ENCODE measurements at places on chromosomes 5 and 9. TPM values are rescaled to one million over a fixed set of nuclear protein-coding genes. Genes with fewer than 3 reads are reported as not detected.

GRCh38 chr5:156595132-156595787 lies 254.8 kb upstream of the PPP1R2B start:
- no peak overlapping the region for H3K4me3 ChIP-seq
- H3K4me1 ChIP-seq = no peaks in the 10 kb centered on the region
- no peaks in the 10 kb centered on the region for H3K36me3 ChIP-seq
- H3K27ac ChIP-seq = no peak overlapping the region
- H3K27me3 ChIP-seq = peaks cover 12% of the 10 kb centered on the region

- DNase-seq = no peak
- H3K4me1 ChIP-seq = no peaks in the 10 kb centered on the region
- no peak overlapping the region for H3K27ac ChIP-seq
Observed at GRCh38 chr5:66633754-66634153, 37.6 kb downstream of the MAST4 start.

SVEP1 gene
- not detected for total RNA-seq

DNA sequence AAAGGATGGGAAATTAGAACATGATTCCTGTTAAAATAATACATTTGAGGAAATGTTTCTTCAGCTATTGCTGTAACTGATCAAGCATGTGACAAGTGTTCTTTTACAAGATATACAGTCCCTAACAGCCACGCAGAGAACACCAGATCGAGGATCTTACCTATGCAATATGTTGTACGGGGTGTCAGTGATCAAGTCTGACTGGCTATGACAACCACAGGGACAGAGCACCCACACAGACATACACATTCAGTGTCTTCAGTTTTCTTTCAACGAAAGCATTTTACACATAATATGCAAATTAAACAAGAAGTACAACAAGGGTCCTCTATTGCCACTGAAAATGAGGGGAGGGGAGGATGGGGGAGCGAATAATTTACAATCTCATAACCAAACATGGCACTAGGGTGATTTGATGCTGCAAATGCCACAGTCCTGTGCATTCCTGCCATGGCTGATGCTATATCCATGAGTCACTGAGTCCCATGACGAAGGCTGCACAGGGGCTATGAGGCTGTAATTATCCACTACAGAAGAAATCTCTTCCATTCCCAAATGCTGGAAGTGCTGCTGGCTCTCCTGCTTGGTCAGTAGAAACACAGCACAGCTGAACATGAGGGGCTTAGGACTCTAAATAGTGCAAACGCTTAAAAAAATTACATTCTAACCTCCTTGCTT lies 118.2 kb downstream of the KLHL3 start:
- no peak for DNase-seq
- no peaks in the 10 kb centered on the region for H3K36me3 ChIP-seq
- no peak overlapping the region for H3K27ac ChIP-seq
- no peak overlapping the region for H3K4me3 ChIP-seq
- H3K27me3 ChIP-seq = no peaks in the 10 kb centered on the region

GRCh38 chr9:84404095-84404686 lies 63.6 kb upstream of the SLC28A3 start:
- H3K36me3 ChIP-seq = no peaks in the 10 kb centered on the region
- no peak overlapping the region for H3K4me3 ChIP-seq
- no peaks in the 10 kb centered on the region for H3K4me1 ChIP-seq
- H3K27me3 ChIP-seq = no peaks in the 10 kb centered on the region

DNA sequence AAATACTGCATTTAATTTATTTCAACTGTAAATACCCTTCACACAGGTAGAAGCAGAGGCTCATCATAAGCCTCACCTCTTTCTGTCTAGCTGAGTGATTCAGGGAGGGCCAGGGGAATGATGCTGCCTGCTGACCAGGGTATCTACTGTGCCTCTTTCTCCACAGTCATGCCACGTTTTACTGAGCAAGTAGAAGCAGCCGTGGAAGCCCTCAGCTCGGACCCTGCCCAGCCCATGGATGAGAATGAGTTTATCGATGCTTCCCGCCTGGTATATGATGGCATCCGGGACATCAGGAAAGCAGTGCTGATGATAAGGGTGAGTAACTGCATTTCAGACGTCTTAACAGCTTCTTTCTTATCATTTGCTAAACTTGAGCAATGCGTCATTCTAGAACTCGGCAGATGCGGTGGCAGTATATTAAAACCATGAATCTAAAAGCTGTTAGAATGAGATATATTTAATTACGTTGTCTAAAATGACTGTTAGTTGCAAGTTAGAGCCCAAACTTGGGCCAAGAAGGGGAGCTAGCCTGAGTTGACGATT lies 50.0 kb upstream of the LRRTM2 start:
- H3K4me3 ChIP-seq = no peak overlapping the region
- H3K4me1 ChIP-seq = no peaks in the 10 kb centered on the region
- H3K36me3 ChIP-seq = peaks cover 7% of the 10 kb centered on the region
- no peak for DNase-seq

DNA sequence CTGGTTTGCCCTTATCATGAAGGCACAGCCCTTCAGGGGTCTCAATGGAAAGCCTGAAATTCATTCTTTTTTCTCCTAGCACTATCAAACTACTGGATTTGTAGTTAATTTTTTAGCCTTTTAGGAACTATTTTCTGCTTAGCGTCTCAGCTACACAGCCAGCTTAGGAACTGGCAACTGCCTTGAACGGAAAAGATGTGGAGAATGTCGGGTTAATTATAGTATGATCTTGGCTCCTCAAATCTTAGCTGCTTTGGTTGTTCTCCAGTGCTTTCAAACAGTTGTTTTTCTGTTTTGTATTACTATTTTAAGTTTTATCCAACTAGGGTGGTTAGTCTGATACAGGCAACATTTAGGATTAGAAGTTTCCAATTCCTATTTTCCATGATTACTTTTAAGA lies 44.1 kb downstream of the CCNH start:
- no peak for DNase-seq
- no peaks in the 10 kb centered on the region for H3K27me3 ChIP-seq
- H3K36me3 ChIP-seq = peaks cover 23% of the 10 kb centered on the region
- H3K4me3 ChIP-seq = no peak overlapping the region
- no peak overlapping the region for H3K27ac ChIP-seq

DNA sequence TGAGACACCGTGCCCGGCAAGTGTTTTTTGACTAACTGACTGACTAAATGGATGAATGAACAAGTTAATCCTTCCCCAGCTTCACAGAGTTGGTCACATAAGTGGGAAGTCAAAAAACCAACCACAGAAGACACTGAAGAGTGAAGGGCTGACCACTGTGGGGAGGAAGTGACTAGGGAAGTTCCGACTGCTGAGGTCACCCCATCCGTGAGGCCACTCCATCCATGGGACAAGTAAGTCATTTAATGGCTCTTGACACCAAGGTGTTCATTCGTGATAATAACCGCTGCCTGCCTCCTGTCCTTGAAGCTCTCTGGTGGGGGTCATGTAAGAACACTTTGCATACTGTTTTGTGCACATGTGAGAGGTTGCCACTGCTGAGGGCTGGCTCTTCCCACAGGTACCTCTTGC lies 22.2 kb upstream of the CXCL14 start:
- no peak overlapping the region for H3K4me3 ChIP-seq
- H3K27me3 ChIP-seq = peaks cover 2% of the 10 kb centered on the region
- H3K36me3 ChIP-seq = no peaks in the 10 kb centered on the region
- no peak for DNase-seq
- no peak overlapping the region for H3K27ac ChIP-seq

DNA sequence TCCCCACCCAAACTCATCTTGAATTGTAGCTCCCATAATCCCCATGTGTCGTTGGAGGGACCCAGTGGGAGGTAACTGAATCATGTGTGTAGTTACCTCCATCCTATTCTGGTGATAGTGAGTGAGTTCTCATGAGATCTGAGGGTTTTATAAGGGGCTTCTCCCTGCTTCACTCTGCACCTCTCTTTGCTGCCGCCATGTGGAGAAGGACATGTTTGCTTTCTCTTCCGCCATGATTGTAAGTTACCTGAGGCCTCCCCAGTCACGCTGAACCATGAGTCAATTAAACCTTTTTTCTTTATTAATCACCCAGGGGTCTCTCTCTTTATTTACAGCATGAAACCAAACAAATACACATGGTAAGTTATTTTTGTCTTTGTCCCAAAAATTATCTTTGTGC lies 726.1 kb downstream of the CDH18 start:
- H3K36me3 ChIP-seq = no peaks in the 10 kb centered on the region
- H3K4me1 ChIP-seq = no peaks in the 10 kb centered on the region
- DNase-seq = no peak
- H3K27ac ChIP-seq = no peak overlapping the region
- H3K4me3 ChIP-seq = no peak overlapping the region

DNA sequence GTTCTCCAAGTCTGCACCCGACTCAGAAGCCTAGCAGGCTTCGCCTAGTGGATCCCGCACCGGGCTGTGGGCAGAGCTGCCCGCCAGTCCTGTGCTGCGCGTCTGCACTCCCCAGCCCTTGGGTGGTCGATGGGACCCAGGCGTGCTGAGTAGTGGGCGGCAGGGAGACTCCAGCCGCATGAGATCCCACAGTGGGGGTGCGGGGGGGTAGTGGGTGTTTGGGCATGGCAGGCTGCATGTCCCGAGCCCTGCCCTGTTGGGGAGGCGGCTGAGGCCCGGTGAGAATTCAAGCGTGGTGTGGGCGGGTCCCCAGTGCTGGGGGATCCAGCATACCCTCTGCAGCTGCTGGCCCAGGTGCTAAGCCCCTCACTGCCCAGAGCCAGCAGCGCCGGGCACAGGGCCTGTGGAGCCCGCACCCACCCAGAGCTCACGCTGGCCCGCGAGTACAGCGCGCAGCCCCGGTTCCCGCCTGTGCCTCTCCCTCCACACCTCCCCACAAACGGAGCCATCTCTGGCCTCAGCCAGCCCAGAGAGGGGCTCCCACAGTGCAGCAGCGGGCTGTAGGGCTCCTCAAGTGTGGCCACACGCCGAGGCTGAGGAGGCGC lies 53.9 kb upstream of the BNC2 start:
- H3K4me1 ChIP-seq = no peaks in the 10 kb centered on the region
- no peaks in the 10 kb centered on the region for H3K36me3 ChIP-seq
- H3K27me3 ChIP-seq = no peaks in the 10 kb centered on the region
- no peak overlapping the region for H3K4me3 ChIP-seq
- DNase-seq = no peak

DNA sequence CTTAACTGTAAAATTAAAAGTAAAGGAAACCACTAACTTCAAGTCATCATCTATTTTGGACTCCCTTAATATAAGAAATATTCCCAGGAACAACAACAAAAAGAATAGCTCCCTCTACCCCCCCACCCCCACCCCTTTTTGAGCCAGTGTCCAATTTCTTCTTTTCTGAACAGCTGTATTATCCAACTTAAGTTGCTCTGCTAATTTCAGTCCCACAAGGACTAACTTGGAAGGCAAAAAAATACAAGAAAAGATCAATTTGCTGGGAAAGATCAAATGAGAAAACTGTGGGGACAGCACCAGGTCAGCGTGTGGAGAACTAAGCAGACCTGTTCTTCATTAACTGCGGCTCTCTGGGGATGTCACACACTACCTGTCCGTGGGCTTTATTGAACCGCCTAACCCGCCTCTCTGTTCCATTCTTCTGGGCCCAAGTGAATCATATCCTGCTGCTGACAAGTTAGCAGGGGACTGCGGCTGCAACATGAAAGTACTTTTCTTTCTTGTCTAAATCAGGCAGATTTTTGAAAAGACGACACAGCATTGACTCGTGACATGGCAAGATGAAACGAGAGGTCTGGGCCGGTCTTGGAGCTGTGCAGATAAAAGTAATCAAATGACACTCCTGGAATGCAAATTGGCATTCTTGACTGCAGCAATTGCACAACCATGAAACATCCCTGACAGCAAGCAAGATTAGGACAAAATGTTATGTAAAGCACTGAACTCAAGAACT lies 2.7 kb downstream of the BNC2 start:
- no peaks in the 10 kb centered on the region for H3K36me3 ChIP-seq
- H3K27me3 ChIP-seq = peaks cover 25% of the 10 kb centered on the region
- H3K27ac ChIP-seq = no peak overlapping the region
- peaks cover 2% of the 10 kb centered on the region for H3K4me1 ChIP-seq

C5orf52 gene
- not detected for total RNA-seq

- H3K4me1 ChIP-seq = no peaks in the 10 kb centered on the region
- H3K36me3 ChIP-seq = no peaks in the 10 kb centered on the region
- no peak overlapping the region for H3K27ac ChIP-seq
- no peak overlapping the region for H3K4me3 ChIP-seq
Observed at GRCh38 chr5:164475339-164475977, 970.0 kb downstream of the MAT2B start.

DNA sequence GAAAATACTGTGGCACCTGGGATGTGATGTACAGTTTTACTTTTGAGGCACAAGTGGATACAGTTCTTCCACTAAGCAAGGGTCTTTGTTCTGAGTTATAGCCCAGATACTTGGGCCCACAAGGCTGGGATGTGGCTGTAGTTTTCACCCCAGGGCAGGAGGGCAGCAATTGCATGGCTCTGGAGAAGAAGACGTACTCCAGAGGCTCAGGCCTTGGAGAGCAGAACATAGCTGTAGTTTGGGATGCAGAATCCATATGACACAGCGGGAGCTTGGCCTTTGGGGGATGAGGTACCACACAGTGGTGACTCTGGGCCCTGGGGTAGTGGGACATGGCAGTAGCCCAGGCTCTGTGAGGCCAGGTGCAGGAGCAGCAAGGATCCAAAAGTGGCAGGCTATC lies 110.8 kb upstream of the FSTL4 start:
- H3K36me3 ChIP-seq = peaks cover 2% of the 10 kb centered on the region
- no peak overlapping the region for H3K4me3 ChIP-seq
- no peaks in the 10 kb centered on the region for H3K4me1 ChIP-seq

- H3K27ac ChIP-seq = no peak overlapping the region
- peaks cover 9% of the 10 kb centered on the region for H3K27me3 ChIP-seq
- peaks cover 14% of the 10 kb centered on the region for H3K4me1 ChIP-seq
- H3K36me3 ChIP-seq = no peaks in the 10 kb centered on the region
- DNase-seq = no peak
- no peak overlapping the region for H3K4me3 ChIP-seq
Observed at GRCh38 chr5:59789197-59789596, 104.3 kb downstream of the PDE4D start.

DNA sequence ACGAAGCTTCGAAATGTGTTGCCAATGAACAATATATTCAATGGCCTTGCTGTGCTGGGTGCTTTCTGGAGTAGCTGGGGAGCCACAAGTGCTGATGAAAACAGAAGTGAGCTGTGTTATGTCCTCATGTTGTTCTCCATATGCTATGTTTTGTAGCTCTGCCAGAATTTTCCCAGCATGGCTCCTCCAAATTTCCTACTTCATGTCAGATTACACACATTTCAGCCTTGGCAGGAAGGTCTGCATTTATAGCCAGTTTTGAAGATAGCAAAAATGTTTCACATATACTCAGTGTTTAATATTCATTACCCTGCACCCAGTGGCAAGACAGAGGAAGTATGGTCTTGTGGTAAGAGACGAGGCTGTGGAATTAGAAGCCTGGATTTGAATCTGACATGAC lies 22.6 kb upstream of the NMUR2 start:
- H3K27ac ChIP-seq = no peak overlapping the region
- H3K36me3 ChIP-seq = no peaks in the 10 kb centered on the region
- H3K27me3 ChIP-seq = no peaks in the 10 kb centered on the region
- no peaks in the 10 kb centered on the region for H3K4me1 ChIP-seq

Measured in activated CD4-positive, alpha-beta memory T cell treated with anti-CD3 and anti-CD28 coated beads for 36 hours (primary cell).